Activated gamma-delta T cell treated with anti-CD3 and anti-CD28 coated beads, Interleukin-2, amount 50 U/mL, for 16 hours (primary cell): ENCODE measurements at places on chromosomes 13 and 19.

DNA sequence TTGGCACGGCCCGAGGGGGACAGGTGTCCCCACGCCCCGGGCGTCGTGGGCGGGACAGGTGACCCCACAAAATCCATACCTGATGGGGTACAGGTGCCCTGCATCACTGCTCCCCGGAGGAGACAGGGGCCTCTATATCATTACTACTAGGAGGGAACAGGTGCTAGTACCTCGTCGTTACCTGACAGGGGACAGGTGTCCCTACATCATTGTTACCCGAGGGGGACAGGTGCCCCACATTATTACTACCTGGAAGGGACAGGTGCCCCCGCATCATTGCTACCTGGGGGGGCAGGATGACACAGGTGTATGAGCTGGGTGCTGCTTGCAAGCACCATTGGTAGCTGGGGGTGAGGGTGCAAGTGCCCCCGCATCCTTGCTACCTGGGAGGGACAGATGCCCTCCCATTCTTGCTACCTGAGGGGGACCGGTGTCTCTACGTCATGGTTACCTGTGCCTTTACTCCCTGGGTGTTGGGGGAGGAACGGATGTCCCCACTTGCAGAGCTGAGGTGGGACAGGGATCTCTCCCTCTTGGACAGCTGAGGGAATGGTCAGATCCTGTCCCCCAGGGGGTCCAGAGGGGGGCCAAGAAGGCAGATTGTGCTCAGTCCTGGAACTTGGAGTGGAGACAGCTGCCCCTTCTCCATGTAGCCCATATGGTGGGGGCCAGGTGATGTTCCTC lies 620 bp downstream of the CRTC1 start:
- no peak for DNase-seq

DNA sequence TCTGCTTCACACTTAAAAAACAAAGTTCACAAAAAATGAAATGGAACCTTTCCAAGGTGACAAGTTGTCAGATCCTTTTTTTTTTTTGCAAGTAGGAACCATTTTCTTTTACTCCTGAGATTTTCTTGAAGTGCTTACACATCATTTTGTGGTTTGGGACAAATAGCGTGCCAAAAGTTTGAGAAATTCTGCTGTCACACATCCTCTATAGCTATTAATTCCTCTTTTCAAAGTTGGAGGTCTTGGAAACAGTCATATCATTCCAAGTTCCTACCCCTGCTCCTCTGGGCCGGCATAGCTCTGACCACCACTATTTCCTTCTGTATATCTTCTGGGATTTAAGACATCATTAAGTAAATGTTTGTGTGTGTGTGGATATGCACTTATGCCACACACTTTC lies 421.6 kb upstream of the SLC10A2 start:
- no peak for DNase-seq

DNA sequence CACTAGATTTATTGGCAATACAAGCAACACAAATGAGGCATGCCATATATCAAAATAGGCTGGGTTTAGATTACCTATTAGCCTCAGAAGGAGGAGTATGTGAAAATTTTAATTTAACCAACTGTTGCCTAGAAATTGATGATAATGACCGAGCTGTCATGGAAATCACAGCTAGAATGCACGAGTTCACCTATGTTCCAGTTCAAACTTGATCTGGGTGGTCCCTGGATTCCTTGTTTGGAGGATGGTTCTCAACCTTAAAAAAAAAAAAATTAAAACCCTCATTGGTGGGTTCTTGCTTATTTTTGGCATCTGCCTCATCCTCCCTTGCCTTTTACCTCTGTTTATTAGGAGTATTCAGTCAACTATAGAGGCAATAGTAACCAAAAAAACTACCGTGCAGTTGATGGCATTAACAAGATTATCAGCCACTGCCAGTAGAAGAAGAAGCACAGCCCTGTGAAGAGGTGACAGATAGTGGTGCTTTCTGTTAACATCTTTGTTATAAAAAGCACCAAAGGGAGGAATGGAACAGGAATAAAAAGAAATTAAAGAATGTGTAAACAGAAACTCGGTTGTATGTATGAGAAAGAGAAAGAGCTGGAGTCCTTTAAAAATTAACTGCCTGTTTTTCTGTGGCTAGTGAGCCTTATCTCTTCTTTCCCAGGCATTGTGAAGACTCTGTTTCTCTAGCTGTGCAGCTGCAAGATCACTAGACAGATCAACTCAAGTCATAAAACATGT lies 106.4 kb downstream of the ZNF429 start:
- no peak for DNase-seq

DNA sequence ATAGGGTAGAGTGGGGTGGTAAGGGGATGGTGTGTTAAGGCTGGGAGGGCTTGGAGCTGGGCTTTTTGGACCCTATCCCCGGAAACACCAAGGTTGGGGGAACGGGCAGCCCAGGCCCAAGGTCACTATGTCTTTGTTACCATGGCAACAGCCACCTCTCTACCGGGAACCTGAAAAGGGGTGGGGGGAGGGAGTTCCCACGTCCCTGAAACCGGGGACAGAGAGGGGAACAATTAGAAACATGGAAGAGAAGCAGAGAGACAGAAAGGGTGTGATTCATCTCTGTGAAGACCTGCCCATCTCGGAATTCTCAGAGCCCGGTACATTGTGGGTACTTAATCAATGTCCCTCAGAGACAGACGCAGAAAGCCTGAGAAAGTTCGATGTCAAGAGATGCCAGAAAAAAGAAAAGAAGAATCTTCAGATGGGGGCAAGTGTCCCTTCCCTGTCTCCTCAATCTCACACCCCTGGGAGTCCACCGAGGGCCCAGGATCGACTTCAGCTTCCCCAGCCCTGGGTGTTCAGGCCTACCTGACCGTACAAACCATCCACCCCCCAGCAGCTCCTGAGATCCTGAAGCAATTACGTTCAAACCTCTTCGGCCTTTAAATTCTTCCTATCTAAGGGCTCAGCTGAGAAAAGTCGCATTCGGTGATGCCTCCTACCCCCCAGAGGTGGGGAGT lies 6.8 kb upstream of the LRFN1 start:
- no peak for DNase-seq

DNA sequence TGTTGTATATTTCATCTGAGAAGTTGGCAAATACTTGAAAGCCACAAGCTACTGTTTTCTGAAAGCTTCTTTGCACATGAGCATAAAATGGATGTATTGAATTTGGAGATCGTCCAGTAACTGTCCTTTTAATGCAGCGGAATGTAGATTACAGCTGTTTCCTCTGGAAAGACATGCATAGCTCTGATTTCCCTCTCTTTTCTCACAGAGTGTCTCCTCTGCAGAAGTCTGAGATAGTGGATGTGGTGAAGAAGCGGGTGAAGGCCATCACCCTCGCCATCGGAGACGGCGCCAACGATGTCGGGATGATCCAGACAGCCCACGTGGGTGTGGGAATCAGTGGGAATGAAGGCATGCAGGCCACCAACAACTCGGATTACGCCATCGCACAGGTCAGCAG lies 283.0 kb downstream of the SHISA2 start:
- DNase-seq, result no peak

GRCh38 chr19:3154957-3155736 lies 19.3 kb downstream of the GNA15 start:
- peak; percentile 64 for DNase-seq

- DNase-seq, result no peak
Measured at GRCh38 chr19:581399-582111, 8.1 kb upstream of the HCN2 start.

DNA sequence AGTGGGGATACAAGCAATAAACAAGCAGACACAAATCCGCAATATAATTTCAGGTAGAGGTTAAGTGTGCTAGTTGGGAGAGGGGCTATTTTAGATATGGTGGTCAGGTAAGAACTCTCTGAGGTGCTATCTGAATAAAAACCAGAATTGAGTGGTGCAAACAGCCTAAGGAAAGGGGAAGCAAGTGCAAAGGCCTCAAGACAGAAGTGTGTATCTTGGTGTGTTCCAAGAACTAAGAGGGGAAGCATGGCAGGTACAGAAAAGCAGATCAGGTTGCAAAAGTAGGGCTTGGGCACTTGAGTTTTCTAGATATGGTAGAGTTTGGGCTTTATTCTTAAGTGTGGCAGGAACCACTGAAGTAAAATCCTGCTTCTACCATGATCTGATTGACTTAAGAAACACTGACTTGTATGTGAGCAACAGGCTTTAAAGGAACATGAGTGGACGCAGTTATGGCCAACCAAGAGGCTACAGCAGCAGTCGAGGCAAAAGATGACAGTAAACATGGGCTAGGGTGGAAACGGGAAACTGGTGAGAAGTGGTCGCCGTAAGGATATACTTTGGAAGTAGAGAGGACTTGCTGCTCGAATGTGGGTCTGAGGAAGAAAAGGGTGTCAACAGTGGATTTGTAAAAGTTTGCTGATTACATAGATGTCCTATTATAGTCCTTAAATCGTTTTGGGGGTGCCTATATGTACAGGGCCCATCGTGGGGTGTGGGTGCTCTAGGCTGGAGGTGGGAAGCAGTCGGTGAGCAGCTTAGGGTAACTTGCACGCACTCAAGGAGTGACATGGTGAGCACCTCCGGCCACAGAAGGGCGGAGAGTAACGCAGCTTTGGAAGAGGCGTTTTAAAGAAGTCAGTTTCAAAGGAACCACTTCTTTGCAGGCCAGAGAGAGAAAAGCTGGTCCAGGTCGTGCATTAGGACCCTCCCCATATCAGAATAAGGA lies 677 bp downstream of the TGDS start:
- DNase-seq, result peak; percentile 17

GRCh38 chr19:52602941-52603340 lies 32.9 kb downstream of the ZNF701 start:
- no peak for DNase-seq

DNA sequence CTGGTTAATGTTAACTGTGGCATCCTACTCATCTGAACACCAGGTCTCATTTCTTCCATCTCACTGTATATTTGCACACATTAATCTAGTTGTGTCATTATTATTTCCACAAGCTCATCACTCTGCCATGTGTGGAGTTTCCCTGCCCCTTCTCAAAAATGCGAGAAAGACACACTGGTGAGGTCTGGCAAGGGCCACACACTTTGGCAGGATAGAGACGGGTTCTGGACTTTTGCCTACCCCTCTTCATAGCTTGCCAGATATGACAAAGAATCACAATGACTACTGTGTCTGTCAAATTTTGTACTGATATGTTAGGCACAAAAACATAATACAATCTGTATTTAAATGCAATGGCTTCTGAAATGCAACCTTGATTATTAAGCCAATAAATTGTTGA lies 12.9 kb downstream of the GPR12 start:
- DNase-seq, result no peak

DNA sequence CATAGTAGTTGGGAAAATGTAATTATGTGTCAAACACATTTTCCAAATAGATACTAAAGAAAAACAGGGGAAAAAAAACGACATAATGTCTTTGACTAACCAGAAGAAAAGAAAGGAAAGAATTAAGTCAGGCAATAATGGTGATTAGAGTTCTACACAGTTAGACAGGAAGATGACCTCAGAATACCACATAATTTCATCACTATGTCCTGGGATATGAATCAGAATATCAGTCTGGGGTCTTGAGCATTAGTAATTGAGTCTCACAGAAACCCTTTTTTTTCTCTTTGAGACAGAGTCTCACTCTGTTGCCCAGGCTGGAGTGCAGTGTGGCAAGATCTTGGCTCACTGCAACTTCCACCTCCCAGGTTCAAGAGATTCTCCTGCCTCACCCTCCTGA lies 503.4 kb downstream of the SLITRK1 start:
- no peak for DNase-seq

GRCh38 chr19:38228491-38229439 lies 4.7 kb upstream of the DPF1 start:
- no peak for DNase-seq

- DNase-seq, result no peak
Measured at GRCh38 chr19:31386806-31387205, 37.6 kb upstream of the TSHZ3 start.

- DNase-seq, result no peak
Measured at GRCh38 chr13:22193070-22193469, 522.2 kb downstream of the FGF9 start.

DNA sequence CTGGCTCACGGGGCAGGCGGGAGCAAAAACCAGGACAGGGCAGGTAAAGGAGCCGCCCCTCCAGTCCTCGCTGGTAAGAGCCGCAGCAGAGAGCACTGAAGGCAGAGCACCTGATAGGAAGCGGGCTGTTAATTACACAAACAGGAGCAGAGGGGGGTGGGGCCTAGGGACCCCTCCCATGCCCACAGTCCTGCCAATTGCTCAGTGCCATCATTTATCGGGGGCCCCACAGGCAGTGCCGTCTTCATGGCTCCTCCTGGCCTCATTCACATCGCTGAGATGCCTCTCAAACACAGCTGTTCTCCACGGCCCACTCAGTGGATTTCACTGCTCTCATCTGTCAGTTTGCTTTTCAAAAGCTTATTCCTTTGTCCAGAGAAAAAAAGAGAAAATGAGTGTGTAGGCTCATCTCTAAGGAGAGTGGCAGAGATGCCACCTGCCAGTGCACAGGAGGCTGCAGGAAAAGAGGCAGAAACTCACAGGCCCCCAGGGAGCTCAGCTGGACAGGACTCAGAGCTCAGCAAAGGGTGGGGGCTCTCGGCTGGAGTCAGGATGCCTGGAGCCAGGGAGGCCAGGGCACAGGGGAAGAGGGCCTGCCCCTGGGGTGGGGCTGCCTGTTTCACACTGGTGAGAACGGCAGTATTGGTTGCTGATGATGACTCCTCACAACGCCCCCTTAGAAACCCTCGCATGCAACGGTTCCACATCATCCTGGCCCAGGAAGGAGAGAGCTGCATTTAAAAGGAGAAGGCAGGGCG lies 174.6 kb downstream of the COL4A1 start:
- DNase-seq, result no peak
